Panc1 (cell line): ENCODE measurements at places on chromosomes 6 and 20. TPM values are rescaled to one million over a fixed set of nuclear protein-coding genes. Genes with fewer than 3 reads are reported as not detected.

GRCh38 chr6:39231521-39232243 lies 2.4 kb upstream of the KCNK5 start:
- H3K27me3 ChIP-seq: peaks cover 13% of the 10 kb centered on the region
- no peak overlapping the region for H3K27ac ChIP-seq
- peaks cover 3% of the 10 kb centered on the region; the same call in 1 of the 2 replicates for H3K4me1 ChIP-seq
- DNase-seq: no peak
- no peaks in the 10 kb centered on the region; the same call in 1 of the 2 replicates for H3K36me3 ChIP-seq

DNA sequence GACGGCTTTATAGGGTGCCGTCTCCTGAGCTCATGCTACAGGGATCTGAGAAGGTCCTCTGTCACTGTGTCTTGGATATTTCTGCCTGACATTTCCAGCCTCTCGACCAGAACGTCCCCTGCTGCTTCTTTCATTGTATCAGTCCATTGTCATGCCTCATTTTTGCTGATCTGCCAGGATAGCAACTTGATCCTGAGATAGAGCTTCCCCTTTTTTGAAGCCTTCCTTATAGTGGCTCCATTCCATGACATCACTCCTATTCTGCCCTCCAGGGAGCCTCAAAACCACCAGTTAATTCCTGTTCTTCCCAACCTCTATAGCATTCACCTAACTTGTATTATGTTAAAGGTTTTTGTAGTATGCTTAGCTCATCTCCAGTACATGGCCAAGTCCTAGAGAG lies 431.8 kb upstream of the NOX3 start:
- no peak overlapping the region for H3K4me3 ChIP-seq
- no peaks in the 10 kb centered on the region for H3K36me3 ChIP-seq
- no peak for DNase-seq
- H3K27me3 ChIP-seq: no peaks in the 10 kb centered on the region

GRCh38 chr20:45646875-45647274 lies 15.8 kb upstream of the WFDC9 start:
- peaks cover 2% of the 10 kb centered on the region; the same call in 1 of the 2 replicates for H3K27me3 ChIP-seq
- no peak overlapping the region for H3K27ac ChIP-seq
- no peak overlapping the region for H3K4me3 ChIP-seq
- DNase-seq: no peak
- H3K4me1 ChIP-seq: no peaks in the 10 kb centered on the region

The SLC26A8 gene
- not detected for total RNA-seq

- peaks cover 2% of the 10 kb centered on the region for H3K36me3 ChIP-seq
- no peak for DNase-seq
- H3K4me1 ChIP-seq: peaks cover 18% of the 10 kb centered on the region
- H3K27ac ChIP-seq: peak overlapping the region; percentile 36; the same call in 1 of the 2 replicates
Observed at GRCh38 chr6:42236030-42236429, 18.4 kb upstream of the MRPS10 start.

The CFB gene
- 5.6 TPM for total RNA-seq

DNA sequence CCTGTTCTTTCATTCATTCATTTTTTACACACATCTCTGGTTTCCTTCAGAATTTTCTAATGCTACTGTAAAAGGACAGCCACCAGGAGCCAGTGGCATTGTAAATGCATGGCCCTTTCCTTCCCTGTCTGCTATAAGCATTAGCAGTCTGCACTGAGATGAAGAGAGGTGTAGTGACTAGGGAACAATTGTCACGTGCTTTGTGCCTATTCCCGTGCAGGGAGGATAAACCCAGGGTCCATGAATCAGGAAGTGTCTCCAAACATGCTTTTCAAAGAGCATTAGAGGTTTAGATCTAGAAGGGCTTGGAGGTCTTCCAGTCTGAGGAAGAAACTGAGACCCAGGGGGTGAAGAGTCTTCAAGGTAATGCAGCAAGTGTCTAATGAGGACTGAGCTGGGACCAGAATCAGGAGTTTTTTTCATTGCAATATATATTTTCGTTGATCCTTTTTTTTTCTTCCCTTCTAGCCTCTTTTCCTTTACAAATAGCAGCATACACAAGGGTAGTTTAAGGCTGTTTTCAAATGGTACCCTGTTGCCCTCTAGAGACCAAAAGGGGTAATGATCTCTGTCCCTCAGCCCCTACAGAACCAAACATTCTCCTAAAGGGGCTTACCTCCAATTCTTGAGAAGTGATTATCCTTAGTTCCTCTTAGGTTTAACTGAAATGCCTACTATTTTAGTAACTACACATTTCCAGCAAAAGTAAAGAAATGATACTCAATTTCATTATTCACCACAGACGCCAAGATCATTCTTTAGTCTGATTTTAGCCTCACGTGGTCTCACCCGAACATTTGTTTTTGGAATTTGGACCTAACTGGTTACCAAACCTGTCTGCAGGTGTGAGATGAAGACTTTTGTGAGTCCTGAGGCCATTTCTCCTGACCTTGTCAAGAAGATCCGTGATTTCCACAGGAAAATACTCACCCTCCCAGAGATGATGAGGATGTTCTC lies 6.6 kb downstream of the TRIM15 start:
- no peaks in the 10 kb centered on the region for H3K36me3 ChIP-seq
- H3K27me3 ChIP-seq: peaks cover 20% of the 10 kb centered on the region
- peak; percentile 54 for DNase-seq

The LPA gene
- 0.21 TPM for total RNA-seq

DNA sequence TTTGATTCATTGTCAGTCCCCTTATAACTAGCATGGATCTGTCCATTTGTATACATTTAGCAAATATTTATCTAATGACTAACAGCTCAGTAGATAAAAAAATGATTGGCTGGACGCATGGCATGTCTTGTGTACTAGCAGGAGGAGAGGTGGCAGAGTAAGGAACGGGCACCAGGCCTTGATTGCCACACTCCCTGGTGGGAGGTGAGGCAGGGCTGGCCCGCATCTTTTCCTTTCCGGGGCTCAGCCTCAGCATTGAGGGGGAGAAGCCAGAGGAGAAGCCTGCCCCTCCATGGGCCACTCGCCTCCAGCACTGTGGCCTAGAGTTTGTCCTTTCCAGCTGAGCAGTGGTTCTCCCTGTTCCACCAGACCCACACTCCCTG lies 84.9 kb upstream of the TMEM181 start:
- H3K4me1 ChIP-seq: peaks cover 18% of the 10 kb centered on the region
- no peaks in the 10 kb centered on the region for H3K36me3 ChIP-seq
- DNase-seq: peak; percentile 57

DNA sequence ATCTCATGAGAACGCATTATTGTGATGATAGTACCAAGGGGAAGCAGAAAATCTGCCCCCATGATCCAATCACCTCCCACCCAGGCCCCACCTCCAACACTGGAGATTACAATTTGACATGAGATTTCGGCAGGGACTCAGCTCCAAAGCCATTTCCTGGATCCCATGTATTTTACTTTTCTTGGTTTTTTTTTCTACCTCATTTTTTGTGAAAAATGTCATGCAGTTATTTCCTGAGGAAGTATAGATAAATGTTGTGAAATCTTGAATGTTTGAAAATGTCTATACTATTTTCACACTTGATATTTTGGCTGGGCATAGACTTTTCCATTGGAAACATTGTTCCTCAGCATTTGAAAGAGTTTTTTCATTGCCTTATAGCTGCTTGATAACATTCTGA lies 9.1 kb upstream of the BRPF3 start:
- no peak overlapping the region for H3K27ac ChIP-seq
- H3K4me3 ChIP-seq: no peak overlapping the region
- no peaks in the 10 kb centered on the region for H3K4me1 ChIP-seq
- no peaks in the 10 kb centered on the region for H3K36me3 ChIP-seq
- no peak for DNase-seq

DNA sequence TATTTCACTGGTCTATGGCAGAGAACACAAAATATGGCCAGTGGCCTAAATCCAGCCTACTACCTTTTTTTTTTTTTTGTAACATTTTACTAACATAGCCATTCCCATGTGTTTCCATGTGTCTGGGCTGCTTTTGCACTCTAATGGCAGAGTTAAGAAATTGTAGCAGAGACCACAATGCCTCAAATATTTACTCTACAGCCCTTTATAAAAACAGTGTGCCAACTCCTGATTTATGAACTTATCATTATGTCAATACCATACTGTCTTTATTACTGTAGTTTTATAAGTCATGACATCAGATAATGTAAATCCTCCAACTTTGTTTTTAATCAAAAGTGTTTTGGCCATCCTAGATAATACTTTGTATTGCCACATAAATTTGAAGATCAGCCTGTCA lies 27.4 kb upstream of the CAP2 start:
- no peak overlapping the region for H3K4me3 ChIP-seq
- H3K4me1 ChIP-seq: no peaks in the 10 kb centered on the region
- no peak for DNase-seq
- H3K36me3 ChIP-seq: no peaks in the 10 kb centered on the region
- no peaks in the 10 kb centered on the region for H3K27me3 ChIP-seq

The NOTCH4 gene
- 2.0 TPM for total RNA-seq

DNA sequence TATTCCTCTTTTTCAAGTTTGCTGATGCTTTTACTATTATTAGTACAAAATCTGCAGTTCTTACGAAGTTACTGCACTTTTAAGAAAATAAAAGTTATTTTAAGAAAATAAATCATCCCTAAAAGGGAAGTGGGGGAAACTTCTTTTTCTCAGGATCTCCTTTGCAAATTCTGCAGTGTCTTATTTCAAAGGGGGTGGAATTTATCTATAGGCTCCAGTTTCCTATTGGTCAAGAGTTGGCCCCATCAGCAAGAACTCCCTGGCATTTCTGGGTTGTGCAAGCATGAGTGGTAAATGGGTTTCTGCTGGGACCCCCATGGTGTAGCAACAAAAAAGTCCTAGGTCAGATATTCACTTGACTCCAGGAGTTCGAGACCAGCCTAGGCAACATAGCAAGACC lies 136.3 kb upstream of the PRDM1 start:
- H3K4me1 ChIP-seq: no peaks in the 10 kb centered on the region
- H3K36me3 ChIP-seq: no peaks in the 10 kb centered on the region
- H3K27ac ChIP-seq: no peak overlapping the region

DNA sequence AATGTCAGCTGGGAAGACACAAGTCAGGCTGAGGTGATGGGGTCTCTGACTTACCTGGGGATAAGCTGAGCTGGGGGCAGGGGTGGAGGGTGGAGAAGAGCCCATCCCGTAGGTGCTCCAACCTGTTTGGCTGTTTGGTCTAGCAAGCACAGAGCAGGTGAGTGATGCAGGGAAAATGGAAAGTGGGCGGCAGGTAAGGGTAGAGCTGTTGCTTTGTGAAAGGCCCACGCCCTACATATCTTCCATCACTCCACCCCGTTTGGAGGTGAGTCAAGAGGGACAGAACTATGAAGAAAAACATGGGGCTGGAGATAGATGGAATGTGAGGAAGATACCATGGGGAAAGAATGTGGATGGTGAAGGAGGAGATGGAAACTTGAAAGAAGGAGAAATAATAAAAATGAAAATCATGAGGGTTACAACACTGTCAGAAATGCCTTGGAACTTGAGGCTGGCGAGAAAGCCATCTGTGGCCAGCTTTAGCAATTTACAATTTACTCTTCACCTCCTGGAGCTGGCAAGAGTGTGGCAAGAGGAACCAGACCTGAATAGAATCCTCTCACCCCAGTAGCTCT lies 1.3 kb downstream of the LY6G6C start:
- H3K4me1 ChIP-seq: no peaks in the 10 kb centered on the region
- no peaks in the 10 kb centered on the region for H3K27me3 ChIP-seq
- no peaks in the 10 kb centered on the region for H3K36me3 ChIP-seq
- H3K4me3 ChIP-seq: no peak overlapping the region

GRCh38 chr6:162056745-162057144 lies 670.8 kb downstream of the PRKN start:
- H3K4me3 ChIP-seq: no peak overlapping the region
- DNase-seq: no peak
- no peaks in the 10 kb centered on the region for H3K4me1 ChIP-seq
- no peak overlapping the region for H3K27ac ChIP-seq

DNA sequence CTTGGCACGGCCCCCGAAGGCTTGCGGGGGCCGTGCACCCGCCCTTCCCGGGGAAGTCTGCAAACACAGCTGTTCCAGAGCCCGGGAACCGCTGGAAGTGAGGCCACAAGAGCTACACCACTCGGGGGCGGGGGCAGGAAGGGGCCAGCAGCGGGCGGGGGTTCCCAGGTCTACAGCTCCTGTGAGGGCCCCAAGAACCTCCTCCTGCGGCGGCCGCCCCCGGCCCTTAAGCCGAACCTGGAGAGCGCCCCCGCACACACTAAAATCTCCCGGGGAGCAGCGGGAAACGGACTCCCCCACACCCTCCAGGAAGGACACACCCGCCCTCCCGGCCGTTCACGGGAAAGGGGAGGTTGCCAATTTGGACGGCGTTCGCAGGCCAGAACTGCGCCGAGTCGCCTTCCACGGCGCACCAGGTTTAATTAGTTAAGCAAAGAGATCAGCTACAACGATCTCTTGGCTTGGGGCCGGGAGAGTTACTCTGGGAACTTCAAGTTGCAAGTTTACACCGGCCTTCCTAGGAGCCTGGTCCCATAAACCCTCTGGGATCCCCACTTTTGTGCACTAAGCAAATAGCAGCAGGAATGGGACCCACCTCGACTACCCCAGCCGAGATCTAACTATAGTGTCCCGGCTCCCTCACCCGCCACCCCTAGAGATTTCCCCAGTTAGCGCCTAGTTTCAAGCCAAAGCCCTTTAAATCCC lies 1.7 kb downstream of the JAG1 start:
- peaks cover 24% of the 10 kb centered on the region for H3K4me1 ChIP-seq
- peak overlapping the region; percentile 82 for H3K27ac ChIP-seq
- no peak for DNase-seq
- H3K36me3 ChIP-seq: peaks cover 4% of the 10 kb centered on the region; the same call in 1 of the 2 replicates
- no peaks in the 10 kb centered on the region for H3K27me3 ChIP-seq

GRCh38 chr6:157811476-157812173 lies 11.4 kb upstream of the SNX9 start:
- no peak overlapping the region for H3K4me3 ChIP-seq
- no peaks in the 10 kb centered on the region for H3K36me3 ChIP-seq
- H3K4me1 ChIP-seq: no peaks in the 10 kb centered on the region
- DNase-seq: no peak
- no peak overlapping the region for H3K27ac ChIP-seq
- no peaks in the 10 kb centered on the region for H3K27me3 ChIP-seq

The MC3R gene
- total RNA-seq: not detected

GRCh38 chr6:128763599-128764300 lies 119.2 kb upstream of the LAMA2 start:
- H3K27me3 ChIP-seq: no peaks in the 10 kb centered on the region
- H3K27ac ChIP-seq: no peak overlapping the region

GRCh38 chr20:49475292-49476015 lies 7.0 kb downstream of the KCNB1 start:
- H3K36me3 ChIP-seq: no peaks in the 10 kb centered on the region
- H3K27ac ChIP-seq: no peak overlapping the region
- H3K4me3 ChIP-seq: no peak overlapping the region
- no peaks in the 10 kb centered on the region for H3K27me3 ChIP-seq
- H3K4me1 ChIP-seq: peaks cover 8% of the 10 kb centered on the region; the same call in 1 of the 2 replicates
- DNase-seq: no peak

GRCh38 chr6:90605749-90606340 lies 19.0 kb upstream of the MAP3K7 start:
- DNase-seq: no peak
- no peak overlapping the region for H3K27ac ChIP-seq
- peaks cover 18% of the 10 kb centered on the region for H3K27me3 ChIP-seq
- no peaks in the 10 kb centered on the region for H3K36me3 ChIP-seq
- no peak overlapping the region for H3K4me3 ChIP-seq
- peaks cover 5% of the 10 kb centered on the region; the same call in 1 of the 2 replicates for H3K4me1 ChIP-seq

The CLPSL1 gene
- not detected for total RNA-seq

- peaks cover 3% of the 10 kb centered on the region; the same call in 1 of the 2 replicates for H3K4me1 ChIP-seq
- DNase-seq: peak; percentile 69
- peak within 1 kb of the TSS; percentile 66 for H3K27ac ChIP-seq
- H3K4me3 ChIP-seq: peak within 1 kb of the TSS; percentile 80
Observed at GRCh38 chr20:21125849-21126580, at the start of gene KIZ. KIZ (plus strand) TSS chr20:21126082; CDS start chr20:21126116, 34 bp downstream.
